ENCODE measurements at places on chromosomes 5 and 9.

DNA sequence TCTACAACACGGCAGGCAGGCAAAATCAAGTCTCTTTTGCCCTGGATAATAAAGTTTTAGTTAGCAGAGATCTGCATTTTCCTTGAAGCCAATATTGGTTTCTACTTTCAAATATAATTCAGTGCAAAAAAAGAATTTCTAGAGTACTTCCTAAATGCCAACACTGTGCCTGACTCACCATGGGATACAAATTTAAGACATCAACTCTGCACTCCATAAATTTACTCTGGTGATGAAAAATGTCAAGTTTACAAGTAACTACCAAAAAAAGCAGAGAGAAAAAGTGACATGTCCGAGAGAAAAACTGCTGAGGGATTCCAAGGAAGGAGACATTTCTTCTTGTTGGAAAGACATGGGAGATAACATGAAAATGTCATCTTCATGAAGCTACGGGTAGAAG, 119.7 kb downstream of the RAPGEF6 start:
- H3K4me3 ChIP-seq: peak overlapping the region; percentile 75
- peaks cover 48% of the 10 kb centered on the region for H3K4me1 ChIP-seq
- peak overlapping the region; percentile 79 for H3K27ac ChIP-seq

DNA sequence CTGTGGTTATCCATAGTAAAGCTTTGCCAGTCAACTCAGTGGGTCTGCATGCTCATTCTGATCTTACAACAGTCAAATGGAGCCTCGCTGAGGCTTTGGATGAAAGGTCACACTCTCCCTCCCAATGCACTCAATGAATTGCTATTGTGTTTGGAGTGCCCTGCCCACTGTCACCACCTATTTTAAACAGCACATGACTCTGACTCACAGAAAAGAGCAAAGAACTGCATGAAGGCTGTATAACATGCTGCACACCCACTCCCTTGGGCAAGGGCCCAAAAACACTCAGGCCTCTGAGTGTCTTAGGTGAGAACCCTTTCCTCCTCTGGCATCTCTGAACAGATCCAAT, 118.7 kb upstream of the CCDC112 start:
- peak; percentile 6 for DNase-seq
- H3K27me3 ChIP-seq: peaks cover 7% of the 10 kb centered on the region
- no peak overlapping the region for H3K27ac ChIP-seq

DNA sequence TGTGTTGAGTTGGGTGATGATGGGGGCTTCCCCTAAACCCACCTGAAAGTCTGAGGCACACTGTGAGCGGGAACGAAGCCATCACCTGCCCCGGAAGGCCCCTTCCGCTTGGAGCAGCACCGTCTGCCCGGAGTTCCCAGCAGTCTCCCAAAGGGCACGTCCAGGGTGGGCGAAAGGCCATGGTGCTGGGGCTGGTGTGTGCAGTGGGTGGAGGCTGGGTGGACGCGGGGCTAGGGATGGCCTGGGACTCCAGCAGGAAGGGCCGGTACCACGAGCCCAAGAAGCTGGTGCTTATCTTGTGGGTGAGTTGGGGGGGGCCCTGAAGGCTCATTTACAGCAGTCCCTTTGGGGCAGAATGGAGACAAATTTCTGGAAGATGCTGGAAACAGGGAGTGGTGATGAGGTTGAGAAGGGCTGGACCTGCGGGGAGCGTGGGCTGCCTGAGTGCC, 4.6 kb downstream of the FLT4 start:
- H3K4me3 ChIP-seq: no peak overlapping the region
- H3K36me3 ChIP-seq: no peaks in the 10 kb centered on the region
- peaks cover 15% of the 10 kb centered on the region for H3K27me3 ChIP-seq
- no peak overlapping the region for H3K27ac ChIP-seq

DNA sequence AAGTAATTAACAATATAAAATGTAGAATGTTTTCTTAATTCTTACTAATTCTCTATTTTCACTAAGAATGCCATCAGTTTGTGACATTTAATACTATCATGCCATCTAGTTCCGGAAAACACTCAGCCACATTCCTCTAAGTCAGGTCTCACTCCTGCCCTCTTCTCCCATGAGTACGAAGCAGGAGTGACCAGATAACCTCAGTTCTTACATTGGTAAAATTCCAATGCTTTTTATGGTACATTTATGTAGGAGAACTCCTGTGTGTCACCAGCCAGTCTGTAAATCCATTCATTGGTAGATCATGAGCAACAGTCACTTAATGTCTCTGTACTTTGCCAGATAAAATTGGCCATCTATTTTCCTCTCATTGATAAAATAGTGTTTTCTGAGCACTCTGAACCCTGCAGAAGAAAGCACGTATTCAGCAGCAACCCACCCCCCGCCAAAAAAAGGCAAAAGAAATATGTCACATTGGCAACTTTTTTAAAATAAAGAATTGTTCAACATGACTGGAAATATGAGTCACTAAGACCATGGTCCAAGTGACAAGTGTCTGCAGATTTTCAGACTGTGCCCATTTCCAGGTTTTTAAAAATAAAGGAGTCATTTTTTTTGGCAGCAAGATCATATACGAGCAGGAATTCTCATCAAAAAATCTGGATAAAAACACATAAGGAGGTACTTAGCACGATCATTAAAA, 11.8 kb downstream of the GLIS3 start:
- DNase-seq: no peak
- no peak overlapping the region for H3K4me3 ChIP-seq
- peaks cover 13% of the 10 kb centered on the region for H3K4me1 ChIP-seq
- H3K36me3 ChIP-seq: no peaks in the 10 kb centered on the region
- H3K27ac ChIP-seq: no peak overlapping the region

GRCh38 chr9:21102305-21102704, 24.6 kb upstream of the IFNB1 start:
- peaks cover 13% of the 10 kb centered on the region for H3K4me1 ChIP-seq
- H3K27me3 ChIP-seq: no peaks in the 10 kb centered on the region

- peaks cover 20% of the 10 kb centered on the region for H3K27me3 ChIP-seq
- H3K4me1 ChIP-seq: no peaks in the 10 kb centered on the region
- H3K36me3 ChIP-seq: no peaks in the 10 kb centered on the region
Observed at GRCh38 chr9:96209407-96210271, 92.3 kb downstream of the HSD17B3 start.

- H3K36me3 ChIP-seq: no peaks in the 10 kb centered on the region
- no peaks in the 10 kb centered on the region for H3K4me1 ChIP-seq
- DNase-seq: no peak
- H3K27me3 ChIP-seq: no peaks in the 10 kb centered on the region
- no peak overlapping the region for H3K27ac ChIP-seq
Observed at GRCh38 chr5:12851761-12852160, 947.5 kb upstream of the CTNND2 start.
